ENCODE measurements at places on chromosomes 16 and 17.
A peak's percentile ranks its signal among the peaks of the same experiment; 100 is the strongest.

DNA sequence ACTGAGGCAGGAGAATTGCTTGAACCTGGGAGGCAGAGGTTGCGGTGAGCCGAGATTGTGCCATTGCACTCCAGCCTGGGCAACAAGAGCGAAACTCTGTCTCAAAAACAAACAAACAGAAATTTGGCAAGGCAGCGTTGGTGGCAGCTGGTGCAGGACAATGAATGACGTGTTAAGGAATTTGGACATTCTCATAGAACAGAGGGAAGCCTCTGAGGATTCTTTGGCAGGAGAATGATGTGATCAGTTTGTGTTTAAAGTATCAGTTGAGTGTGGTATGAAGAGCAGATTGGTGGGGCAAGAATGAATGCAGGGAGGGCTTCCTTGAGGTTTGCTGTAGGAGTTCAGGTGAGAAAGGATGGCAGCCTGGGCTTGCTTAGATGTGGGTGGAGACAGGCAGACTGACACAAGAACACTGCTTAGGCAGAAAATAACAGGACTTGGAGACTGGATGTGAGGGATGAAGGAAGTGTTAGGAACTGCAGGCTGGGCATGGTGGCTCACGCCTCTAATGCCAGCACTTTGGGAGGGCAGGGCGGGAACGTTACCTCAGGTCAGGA is 4.8 kb downstream of the CYB5D2 start:
- no peak for DNase-seq

DNA sequence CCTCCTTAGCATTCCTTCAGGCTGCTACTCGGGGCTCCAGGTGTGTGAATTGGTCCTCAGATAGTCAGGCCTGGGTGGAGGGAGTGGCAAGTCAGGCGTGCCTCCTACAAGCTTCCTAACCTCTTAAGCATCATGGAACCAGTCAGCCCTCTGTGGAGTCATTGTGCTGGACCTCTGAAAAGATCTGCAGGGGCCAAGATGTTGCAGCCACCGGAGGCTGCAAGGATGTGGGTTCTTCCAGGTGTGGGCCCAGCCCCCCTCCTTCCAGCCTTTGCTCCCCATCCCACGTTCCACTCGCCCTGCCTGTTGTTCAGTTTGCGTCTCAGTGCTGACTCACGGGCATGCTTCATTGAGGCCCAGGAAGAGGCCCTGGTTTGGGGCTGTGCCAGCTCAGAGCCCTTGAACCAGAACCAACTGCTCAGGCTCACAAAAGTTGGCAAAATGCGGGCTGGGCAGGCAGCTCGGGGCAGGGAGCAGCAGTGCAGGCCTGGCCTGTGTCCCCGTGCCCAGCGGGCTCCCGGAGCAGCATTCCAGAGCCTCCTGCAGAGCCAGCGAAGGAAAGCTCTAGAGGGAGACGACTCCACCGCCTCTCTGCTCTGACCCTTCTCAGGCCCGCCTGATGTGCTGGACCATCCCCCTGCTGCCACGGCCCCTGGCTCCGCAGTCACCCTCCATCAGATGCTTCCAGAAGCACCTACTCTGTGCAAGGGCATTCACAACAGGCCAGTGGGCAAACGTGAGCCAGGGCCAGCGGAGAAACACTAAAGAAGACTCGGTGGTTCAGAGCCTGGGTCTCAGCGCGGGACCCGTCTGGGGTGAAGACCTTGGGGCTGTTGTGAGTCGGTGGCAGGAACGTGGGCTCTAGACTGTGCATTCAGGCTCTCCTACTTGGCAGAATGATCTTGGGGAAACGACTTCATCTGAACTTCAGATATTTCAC is 7.5 kb downstream of the LDHD start:
- DNase-seq, result peak; percentile 87

GRCh38 chr16:58127634-58128033 is 1.5 kb downstream of the CFAP20 start:
- no peak for DNase-seq

GRCh38 chr17:78617511-78618061 is 40.4 kb upstream of the DNAH17 start:
- DNase-seq, result no peak

- DNase-seq, result no peak
Observed at GRCh38 chr16:167122-167690, 1.4 kb downstream of the HBM start.

GRCh38 chr17:73304438-73304837 is 7.4 kb downstream of the CDC42EP4 start:
- DNase-seq, result no peak

GRCh38 chr16:12294471-12294870 is 317.9 kb downstream of the SNX29 start:
- no peak for DNase-seq

GRCh38 chr16:88737298-88738150 is 31.2 kb downstream of the CTU2 start:
- peak; percentile 87 for DNase-seq

DNA sequence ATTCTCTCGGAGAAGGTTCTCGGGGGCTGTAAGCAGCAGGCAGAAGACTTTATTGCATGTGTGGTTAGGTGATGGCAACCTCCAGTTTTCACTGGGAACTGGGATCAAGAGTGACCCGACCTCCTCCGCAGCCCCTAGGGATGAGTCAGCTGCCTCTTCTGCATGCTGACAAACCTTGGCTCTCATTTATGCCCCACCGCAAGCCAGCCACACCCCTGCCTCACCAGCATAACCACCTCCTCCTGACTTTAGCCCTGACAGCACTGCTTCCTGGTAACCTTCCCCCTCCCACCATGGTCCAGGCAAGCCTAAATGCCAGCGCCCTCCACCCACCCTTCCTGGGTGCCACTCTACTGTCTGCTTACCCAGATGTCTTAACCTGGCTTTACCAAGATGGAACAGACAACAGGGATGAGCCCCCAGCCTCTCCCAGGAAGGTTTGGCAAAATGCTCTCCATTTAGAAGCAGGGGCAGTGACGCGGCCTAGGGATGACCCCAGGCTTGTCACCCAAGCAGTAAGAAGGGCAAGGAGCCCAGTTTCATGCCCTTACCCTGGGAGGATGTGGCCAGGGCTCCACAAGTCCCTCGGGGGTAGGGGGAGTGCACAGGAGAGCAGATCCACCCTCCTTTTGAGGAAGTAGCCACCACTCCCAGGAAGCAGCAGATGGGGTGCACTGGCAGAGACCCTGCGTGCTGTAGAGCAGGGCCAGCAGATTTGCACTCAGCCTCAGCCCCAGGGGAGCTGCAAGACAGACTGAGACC is 73.5 kb downstream of the GOSR1 start:
- DNase-seq, result no peak

GRCh38 chr16:80171746-80172145 is 369.0 kb upstream of the DYNLRB2 start:
- DNase-seq, result no peak

DNA sequence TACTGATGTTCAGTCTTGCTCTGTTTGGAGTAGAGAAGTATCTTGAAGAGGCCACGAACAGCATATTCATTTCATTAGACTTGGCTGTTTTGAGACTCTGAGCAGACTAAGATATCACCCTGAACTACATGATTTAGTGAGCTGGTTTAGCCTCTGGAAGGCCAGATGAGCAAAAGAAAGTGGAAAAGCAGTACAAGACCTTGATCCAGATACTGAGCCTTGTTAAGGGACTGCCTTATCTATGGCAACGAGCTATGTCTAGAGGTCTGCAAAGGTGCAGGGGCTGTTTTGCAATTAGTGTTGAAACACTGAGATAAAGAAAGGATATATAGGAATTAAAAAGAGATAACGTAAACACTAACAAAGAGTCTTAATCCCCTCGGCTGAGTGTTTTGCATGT is 231.4 kb downstream of the IRX3 start:
- DNase-seq, result no peak

DNA sequence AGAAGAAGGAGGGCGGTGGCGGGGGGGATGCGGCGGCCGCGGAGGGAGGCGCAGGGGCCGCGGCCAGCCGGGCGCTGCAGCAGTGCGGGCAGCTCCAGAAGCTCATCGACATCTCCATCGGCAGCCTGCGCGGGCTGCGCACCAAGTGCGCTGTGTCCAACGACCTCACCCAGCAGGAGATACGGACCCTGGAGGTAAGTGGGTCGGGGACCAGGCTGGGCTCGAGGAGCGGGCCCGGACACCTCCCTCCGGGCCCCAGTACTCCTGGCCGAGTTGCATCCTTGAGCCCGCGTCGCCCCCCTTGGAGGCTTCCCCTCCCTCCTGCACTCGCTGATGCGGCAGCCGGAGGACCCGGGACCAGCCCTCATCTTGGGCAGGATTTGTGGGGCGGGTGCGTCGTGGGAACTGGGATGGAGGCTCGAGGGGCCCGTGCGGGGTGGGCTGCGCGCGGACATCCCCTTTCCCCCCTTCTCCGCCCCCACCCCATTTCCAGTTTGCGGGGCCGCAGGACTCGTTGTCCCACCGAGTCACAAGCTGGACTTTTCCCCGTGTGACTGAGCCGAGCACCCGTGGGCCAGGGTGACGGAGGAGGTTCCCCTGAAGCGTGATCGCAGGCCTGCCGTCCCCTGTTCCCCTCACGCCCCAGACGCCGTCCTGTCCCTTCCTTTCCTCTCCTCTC is 572 bp downstream of the KSR1 start:
- peak; percentile 49 for DNase-seq

GRCh38 chr17:28547623-28548416 is 4.6 kb downstream of the UNC119 start:
- DNase-seq, result peak; percentile 80

DNA sequence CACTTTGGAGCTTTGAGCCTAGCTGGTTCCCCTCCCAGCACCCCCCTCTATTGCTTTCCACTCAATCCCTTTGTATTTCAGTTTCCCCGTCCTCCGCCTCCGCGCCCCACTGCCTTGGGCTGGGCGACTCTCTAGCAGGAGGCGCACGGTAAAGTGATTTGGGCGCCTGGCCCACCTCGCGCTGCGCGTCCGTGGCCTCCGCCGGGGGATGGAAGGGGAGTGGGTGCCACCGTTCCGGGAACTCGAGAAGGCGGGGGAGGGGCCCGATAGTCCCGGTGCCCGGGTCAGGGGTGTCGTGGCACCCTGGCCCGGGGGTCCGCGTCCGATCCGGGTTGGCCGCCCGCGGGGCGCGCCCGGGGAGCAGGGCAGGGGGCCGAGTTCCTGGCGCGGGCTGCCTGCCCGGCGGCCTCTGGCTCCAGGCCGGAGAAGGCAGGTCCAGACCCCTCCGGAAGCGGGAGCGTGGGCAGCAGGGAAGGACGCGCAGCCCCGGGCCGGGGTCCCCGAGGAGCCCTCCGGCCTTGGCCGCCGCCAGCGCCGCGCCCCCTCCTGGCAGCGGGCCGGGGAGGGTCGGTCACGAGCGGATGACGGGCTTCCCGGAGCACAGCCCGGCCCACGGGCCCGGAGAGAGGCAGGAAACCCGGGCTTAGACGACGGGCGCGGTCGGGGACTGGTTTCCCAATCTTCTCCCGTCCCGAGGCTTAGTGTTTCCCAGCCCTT is 15.8 kb downstream of the MEOX1 start:
- DNase-seq, result peak; percentile 47

DNA sequence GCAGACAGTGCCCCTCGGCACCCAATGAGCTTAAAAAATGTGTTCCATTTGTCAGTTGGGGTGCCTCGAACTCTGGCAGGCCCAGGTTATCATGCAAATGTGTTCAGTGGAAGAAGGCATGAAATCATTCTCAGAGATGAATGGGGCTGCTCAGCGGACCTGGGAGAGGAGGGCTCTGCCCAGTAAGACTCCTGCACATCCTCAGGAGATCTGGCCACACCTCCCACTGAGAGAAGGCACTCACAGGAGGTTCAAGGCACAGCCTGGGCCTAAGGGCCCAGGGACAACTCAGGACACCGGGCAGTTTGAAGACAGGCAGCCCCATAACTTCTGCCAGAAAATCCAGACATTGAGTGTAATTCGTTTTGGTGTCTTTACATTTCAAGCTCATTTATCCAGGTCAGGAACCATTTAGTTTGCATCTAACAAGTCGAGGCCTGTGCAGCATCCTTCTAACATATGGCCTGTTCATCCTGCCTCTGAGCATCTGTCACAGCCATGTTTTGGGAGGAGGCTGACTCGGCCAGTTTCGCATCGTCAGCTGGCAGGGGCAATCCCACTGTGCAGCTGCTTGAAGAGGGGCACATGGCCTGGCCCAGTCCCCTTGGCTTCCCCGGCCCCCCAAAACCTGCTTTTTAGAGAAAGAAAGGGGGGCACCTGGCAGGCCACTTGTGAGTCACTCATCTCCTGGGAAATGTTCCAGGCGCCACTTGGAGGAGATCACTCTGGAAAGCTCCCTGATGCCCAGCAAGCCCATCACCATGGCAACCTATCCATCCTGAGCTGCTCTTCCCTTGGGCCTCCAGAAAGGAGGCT is 31.2 kb upstream of the BCAR1 start:
- no peak for DNase-seq

GRCh38 chr17:61431594-61432311 is 20.5 kb upstream of the TBX4 start:
- DNase-seq, result no peak

GRCh38 chr17:80737106-80738019 is 192.7 kb downstream of the RPTOR start:
- DNase-seq, result no peak

GRCh38 chr17:59620064-59620359 is 317 bp downstream of the CLTC start:
- no peak for DNase-seq

DNA sequence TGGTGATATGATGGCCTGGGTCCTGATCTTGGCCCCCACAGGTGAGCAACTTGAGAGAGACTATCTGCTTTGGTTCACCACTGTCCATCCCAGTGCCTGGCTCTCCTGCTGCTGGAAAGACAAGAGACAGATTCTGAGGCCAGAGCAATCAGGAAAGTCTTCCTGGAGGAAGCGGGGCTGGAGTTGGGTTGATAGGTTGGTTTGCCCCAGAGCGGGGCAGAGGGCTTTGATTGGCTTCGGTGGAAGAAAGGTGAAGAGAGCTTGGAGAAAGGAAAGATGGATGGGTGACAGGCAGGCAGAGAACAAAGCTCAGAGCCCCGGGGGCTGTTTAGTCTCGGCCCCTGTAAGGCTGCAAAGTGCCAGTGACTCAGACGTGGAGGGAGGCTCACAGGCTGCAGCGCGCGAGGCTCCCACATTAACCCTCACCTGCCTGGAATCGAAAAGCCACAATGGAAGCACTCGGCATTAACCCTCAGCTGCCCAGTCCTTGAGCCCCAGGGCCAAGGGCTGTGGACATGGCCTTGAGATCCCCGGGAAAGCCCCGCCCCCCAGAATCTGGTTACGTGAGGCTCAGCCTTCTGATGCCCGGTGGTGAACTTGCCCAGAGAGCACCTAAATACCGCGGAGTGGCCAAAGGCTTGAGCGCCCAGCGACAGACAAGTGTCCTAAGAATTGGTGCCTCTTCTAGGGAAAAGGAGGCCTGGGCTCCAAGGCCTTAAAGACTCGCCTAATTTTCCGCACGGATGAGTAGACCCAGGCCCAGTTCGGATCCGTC is 996 bp upstream of the CPNE2 start:
- no peak for DNase-seq

- DNase-seq, result no peak
Observed at GRCh38 chr16:31038993-31039392, 5.6 kb downstream of the STX4 start.

Measured in activated T-cell treated with anti-CD3 and anti-CD28 coated beads, Interleukin-2, amount 50 U/mL, for 24 hours (primary cell).